ENCODE measurements at places on chromosomes 2 and 18.
A peak's percentile ranks its signal among the peaks of the same experiment; 100 is the strongest.

DNA sequence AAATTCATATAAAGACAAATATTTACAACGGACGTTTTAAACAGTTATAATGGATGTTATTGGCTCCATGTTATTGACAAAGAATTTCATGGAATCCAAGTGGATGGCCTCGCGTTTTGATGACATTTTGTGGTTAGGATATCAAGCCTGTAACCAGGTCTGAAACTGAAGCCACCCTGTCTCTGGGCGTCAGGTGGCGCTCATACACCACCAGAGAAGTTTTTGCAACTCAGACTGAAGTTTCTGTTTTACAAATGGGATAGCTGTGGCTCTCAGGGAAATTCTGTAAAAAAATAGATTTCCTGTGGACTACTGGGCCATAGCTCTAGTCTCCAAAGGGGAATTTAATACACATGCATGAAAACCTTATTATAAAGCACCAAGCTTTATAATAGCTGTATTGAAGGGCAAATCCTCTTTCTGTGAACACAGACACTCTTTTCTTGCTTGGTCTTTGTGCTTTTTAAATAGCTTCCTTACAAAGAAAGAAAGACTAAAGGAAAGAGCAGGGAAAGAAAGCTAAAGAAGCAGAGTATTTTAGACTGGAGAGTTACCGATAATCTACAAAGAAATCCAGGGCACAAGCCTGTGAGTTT, 86.7 kb downstream of the C18orf54 start:
- DNase-seq, result peak; percentile 73

GRCh38 chr2:230537531-230537976, 121.6 kb downstream of the SP100 start:
- DNase-seq, result no peak

- no peak for DNase-seq
These were observed 248.7 kb upstream of the ATP5MC3 start for GRCh38 chr2:175430236-175430635.

GRCh38 chr18:77079954-77080682, 52.5 kb downstream of the MBP start:
- no peak for DNase-seq

GRCh38 chr2:237967463-237967951, 693 bp downstream of the UBE2F start:
- DNase-seq, result no peak

DNA sequence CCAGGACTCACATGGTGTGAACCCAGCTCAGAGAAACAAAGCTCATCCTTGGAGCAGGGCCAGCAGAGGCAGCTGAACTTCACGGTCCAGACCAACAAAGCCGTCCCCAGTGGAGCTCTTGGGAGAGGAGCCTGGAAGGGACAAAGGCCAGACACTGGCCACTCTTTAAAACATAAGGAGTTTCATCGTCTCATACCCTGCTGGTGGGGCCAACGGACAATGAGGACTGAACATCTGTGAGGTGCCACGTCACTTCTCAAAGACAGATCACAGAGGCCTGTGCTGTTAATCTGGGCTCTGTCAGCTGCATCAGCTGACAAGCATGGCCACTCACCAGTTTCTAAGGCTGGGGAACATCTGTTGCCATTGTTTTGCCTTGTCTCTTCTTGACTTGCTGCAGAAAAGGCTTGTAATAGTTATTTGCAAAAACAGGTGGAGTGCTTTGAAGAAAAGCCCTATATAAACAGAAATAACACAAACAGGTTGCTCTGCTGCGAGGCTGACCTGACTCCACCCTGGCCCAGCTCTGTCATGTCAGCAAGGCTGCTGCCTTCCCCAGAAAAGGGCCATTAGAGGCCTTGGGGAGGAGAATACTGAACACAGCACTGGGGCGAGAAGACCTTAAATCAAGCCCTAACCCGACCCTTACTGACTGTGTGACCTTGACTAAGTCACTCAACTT, 68.1 kb upstream of the DAPL1 start:
- DNase-seq, result no peak

DNA sequence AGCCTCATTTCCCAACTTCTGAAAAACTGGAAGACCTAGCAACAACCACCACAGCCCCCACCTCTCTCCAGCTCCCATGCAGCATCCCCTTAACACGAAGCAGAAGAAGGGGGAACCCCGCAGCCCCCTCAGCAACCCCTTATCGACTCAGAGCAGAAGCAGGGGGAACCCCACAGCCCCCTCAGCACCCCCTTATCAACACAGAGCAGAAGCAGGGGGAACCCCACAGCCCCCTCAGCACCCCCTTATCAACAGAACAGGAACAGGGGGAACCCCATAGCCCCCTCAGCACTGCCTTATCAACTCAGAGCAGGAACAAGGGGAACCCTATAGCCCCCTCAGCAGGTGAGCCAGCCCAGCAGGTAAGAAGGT, 6.7 kb downstream of the SLC66A2 start:
- no peak for DNase-seq

GRCh38 chr2:241997017-241997416, 127.5 kb downstream of the RTP5 start:
- DNase-seq, result no peak

- no peak for DNase-seq
These were observed 146.9 kb downstream of the METTL4 start for GRCh38 chr18:2424420-2424819.

- no peak for DNase-seq
These were observed 6.4 kb upstream of the IGFBP2 start for GRCh38 chr2:216626875-216627245.

DNA sequence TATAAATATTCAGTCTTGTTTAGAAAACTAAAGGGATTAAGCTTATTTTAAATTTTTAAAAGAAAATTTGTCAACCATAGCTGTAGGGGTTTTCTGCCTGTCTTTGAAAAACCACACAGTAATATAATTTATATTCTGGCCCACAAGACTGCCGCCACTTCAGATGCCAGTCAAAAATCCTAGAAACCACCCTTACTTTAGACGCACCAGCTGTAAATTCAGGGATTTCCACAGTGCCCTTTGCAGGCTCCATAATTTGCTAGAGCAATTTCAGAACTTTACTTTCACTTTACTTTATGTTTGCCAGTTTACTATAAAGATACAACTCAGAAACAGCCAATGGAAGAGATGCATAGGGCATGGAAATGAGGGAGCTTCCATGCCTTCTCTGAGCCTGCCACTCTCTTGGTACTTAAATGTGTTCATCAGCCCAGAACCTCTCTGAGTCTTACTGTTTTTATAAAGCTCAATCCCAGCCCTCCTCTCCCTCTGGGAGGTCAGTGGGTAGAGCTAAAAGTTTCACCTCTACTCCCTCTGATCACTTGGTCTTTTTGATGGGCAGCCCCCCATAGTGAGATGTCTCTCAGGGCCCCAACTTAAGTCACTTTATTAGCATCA, 63.3 kb downstream of the KYNU start:
- no peak for DNase-seq

- DNase-seq, result no peak
These were observed 700.0 kb upstream of the NXPH2 start for GRCh38 chr2:139480161-139480650.

- DNase-seq, result no peak
These were observed 62.3 kb upstream of the MGAT4A start for GRCh38 chr2:98793275-98793674.

- DNase-seq, result no peak
These were observed 18.2 kb downstream of the NRP2 start for GRCh38 chr2:205700331-205701132.

DNA sequence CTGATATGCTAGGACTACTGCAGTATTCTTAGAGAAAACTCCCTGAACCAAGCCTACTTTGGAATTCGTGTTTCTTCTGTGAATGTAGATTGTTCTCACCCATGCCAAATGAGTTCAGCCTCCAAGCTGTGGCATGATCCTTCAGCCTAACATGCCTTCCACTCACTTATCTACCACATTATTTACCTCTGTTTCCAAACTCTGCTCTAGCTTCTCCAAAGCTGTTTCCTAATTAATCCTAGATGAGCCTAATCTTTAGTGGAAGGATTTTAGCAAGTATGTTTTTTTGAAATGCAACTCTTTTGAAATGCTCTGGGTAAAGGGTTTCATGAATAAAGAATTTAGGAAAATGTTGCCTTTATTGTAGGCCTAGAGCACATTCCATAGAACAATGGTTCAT, 152.9 kb upstream of the MMADHC start:
- no peak for DNase-seq

DNA sequence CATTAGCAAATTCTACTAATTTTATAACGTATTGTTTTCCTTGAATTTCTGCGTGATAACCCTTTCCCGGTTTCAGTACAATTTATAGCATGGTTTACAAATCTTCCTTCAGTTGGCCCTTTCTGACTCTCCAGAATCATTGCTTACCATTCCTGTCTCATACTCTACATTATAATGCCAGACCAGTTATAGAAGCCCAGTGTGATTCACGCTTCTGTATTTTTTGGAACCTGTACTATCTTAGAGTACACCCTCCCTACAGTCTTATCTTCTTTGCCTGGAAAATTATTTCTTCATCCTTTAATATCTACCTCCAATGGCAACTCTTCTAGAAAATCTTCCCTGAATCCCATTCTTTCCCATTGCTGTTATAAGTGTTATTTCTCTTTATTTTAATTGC, 391.6 kb upstream of the SYT4 start:
- no peak for DNase-seq

- DNase-seq, result no peak
These were observed 491.2 kb downstream of the PIK3C3 start for GRCh38 chr18:42446195-42446594.

All from D341Med (cell line).